IPS DF 19.7 (cell line): ENCODE measurements at places on chromosomes 2 and 18.
A peak's percentile ranks its signal among the peaks of the same experiment; 100 is the strongest.

DNA sequence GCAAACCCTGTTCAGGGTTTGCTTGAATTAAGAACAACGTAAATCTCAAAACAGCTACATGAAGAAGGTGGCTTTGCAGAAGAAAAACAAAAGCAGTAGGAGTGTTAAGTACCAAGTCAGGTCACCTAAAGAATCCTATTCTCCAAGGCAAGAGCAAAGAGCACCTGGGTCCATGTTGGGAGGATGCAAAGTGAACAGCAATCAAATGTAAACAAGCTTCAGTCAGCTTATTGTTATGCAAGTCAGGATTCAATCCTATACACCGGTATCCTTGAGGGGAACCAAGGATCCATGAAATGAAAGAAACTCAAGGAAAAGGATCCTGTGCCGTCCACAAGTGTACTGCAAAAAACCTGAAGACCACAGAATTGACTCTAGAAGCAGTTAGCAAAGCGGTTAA, 261.0 kb upstream of the DDX18 start:
- peak; percentile 50 for DNase-seq

DNA sequence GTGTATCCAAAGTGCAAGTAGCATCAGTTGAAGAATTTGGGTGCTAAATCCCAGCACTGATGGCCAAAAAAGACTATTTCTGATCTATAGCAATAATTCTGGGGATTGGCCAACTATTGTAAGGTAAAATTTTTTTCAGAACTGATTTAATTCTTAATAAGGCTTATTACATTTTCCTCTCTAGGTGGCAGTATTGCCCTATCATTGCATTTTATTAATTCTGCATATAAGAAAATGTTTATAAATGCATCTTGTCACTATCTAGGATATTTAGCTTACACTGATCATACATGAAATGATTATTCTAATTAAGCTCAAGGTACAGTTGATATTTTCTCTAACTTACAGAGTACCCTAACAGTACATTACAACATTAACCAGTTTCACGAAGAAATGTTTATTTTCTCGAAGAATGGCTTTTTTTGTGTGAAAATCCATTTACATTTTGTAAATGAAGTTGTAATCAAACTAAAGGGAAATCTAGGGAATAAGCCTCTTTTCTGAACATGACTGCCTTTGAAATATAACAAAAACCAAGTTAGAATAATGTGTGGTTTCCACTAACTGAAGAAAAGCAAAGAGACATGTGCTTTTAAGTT, 11.0 kb downstream of the TTN start:
- DNase-seq = no peak

DNA sequence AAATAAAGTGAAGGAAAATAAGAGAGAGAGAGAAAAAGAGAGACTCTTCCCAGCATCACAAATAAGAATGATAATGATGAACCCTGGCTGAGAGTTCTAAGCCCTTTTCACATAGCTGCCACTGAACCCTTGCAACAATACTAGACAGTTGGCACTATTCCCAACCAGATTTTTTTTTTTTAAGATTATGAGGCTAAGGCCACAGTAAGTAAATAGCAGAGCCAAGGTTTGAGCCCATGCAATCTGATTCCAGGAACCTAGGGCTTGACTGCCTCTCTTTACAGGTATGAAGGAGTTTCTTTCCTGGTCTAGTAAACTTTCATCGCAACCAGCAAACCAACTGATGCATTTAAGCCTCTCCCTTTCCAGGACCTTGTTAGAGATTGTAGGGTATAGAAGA, 424.6 kb downstream of the NCKAP5 start:
- DNase-seq = no peak

- DNase-seq = no peak
Measured at GRCh38 chr2:486371-486770, 190.8 kb downstream of the TMEM18 start.

DNA sequence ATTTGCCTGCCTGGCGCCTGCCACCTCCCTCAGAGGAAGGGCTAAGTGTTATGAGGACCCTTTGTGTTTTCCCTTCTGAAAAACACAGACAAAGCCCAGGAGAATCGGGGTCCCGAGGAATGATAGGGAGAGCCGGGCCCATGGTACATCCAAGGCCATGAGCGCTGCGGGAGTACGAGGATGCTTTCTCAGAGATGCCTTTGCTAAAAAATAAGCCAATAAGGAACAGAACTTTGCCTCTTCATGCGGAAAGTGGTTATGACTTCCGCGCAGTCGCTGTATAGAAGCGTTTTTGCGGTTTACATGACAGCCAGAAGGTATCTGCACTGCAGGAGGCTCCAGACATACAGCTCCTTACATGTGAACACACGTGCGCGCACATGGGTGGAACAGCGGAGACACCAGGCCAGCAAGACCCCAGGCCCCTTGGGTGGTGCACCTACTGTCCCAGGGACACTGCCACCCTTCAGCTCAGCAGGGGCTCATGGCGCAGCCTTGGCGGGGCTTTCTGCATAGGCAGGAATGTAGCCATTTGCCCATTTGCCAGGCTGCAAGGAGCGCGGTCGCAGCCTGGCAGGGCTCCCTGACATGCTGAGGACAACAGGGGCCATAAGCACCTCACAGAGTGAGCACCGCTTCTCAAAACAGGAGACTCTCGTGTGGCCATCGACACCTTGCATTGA, 252.4 kb upstream of the SALL3 start:
- no peak for DNase-seq
